ENCODE measurements at places on chromosomes 11 and 22.
A peak's percentile ranks its signal among the peaks of the same experiment; 100 is the strongest.

DNA sequence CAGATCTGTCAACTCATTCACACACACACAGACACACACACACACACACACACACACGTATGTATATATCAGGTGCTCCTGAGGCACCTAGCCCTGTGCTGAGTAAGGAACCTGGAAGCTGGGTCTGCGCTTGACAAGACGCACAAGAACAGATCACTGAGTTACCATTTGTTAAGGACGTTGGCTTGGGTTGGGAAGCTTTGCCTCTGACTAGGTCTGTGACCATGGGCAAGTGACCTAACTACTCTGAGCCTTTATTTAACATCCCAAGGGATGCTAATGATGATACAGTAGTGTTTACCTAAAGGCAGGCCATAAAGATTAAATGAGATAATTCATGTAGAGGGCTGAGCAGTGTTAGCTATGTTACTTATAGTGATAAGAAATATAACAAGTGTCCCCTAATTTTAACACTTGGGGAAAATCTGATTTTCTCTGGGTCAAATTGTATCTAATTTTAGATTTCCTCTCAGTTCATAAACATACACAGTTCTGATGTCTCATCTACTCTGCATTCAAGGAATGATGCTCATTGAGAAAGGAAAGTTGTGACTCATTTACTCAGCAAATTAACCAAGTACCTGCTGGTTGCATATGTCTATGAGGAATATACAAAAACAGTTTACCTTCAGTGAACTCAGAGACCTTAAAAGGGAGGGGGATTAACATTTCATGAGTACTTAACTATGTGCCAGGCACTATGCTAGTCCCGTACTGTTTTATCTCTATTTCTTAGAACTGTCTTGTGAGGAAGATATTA, 13.6 kb downstream of the RNF185 start:
- DNase-seq, result no peak

GRCh38 chr22:29310065-29310862, 3.8 kb downstream of the GAS2L1 start:
- DNase-seq, result peak; percentile 18

DNA sequence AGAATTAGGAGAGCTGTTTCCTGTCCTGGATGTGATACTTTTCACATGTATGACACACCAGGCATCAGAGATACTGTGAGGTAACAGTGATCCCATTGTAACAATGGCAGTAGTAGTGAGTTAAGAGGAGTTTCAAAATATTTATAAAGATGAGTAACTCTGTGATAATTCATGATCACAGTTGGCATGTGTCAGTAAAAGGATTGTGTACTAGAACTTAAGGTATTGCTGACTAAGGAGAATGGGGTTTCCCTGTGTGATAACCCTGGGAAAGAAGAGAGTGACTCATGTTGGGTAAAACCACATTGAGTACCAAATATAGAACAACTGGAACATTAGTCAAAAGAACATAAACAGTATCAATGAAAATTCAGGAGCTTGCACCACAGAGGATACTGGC, 22.9 kb upstream of the SLC5A1 start:
- no peak for DNase-seq

- no peak for DNase-seq
Measured at GRCh38 chr11:103768816-103769215, 267.6 kb upstream of the DDI1 start.

GRCh38 chr11:18491924-18492323, 34.8 kb downstream of the TSG101 start:
- DNase-seq, result no peak

- no peak for DNase-seq
Measured at GRCh38 chr22:27108425-27109114, 451.2 kb downstream of the MIAT start.

DNA sequence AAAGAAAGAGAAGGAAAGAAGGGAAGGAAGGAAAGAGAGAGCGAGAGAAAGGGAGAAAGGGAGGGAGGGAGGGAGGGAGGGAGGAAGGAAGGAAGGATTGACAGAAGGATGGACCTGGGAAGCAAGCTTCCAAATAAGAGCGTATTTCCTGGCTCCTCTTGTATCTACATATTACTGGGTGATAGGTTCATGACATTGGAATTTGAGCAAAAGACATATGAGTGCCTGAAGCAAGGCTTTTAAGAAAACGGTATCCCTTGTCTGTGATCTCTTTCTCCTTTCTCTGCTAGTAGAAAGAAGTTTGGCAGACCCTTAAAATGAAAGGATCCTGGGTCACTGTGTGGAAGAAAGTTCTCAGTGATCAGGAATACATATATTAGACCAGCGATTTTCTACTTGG, 932.2 kb upstream of the CCDC90B start:
- no peak for DNase-seq
